ENCODE measurements at places on chromosomes 3 and 15.

- DNase-seq = no peak
Measured at GRCh38 chr15:99925661-99926461, 192.6 kb upstream of the LYSMD4 start.

- no peak for DNase-seq
Measured at GRCh38 chr3:36214460-36214859, 165.8 kb upstream of the STAC start.

DNA sequence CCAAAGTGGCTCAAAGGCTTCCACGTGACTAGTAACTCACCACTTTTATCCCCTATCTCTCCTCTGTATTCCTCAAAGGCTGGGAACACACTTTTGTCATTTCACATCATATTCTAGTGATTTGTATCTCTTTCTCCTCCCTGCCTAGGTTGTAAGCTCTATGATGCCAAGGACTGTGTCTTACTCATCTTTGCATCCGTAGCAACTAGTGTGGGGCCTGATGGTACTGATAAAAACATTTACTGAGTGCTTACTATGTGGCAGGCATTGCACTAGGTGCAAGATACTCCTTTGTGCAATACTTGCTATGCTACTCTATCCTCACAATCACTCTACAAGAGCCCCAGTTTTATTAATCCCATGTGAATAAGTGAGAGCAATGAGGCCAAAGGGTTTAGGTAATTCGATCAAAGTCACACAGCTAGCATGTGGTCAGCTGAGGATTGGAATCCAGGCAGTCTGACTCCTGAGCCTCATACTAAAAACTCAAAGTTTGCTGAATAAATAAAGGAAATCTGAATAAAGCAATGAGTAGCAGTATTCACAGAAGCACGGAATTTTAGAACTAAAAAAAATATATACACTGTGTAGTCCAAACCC lies 342.6 kb upstream of the ICE2 start:
- no peak for DNase-seq

DNA sequence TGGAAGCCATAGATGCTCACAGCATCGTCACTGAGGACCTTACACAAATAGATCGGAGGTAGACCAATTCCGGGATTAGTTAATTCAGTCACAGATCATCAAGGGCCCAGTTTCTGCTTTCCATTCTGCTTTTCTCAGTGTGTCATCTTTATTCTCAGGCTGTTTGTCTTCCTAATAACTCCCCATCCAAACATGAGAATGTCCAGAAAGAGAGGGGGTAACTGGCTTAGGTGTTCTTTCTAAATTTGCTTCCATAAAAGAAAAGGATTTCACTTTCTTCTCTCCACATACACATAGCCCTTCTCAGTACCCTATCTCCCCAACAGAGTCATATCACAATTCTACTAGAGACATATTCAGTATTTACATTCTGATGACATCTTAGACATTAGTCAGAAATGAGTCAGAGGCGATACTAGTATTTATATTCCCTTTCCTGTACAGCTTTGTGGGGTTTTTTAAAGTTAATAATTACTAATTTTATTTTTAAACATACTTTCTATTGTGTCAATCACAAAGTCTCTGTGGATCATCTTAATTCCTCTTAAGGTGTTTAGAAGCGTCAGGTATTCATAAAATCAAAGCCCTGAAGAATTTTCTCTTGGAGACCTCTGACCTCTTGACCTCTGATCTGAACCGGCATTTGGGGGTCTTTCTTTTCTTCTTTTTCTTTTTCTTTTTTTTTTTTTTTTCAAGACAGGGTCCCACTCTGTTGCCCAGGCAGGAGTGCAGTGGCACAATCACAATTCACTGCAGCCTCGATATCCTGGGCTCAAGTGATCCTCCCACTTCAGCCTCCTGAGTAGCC lies 24.3 kb upstream of the IL12A start:
- no peak for DNase-seq

- no peak for DNase-seq
Measured at GRCh38 chr3:107630779-107631178, 108.0 kb downstream of the BBX start.

DNA sequence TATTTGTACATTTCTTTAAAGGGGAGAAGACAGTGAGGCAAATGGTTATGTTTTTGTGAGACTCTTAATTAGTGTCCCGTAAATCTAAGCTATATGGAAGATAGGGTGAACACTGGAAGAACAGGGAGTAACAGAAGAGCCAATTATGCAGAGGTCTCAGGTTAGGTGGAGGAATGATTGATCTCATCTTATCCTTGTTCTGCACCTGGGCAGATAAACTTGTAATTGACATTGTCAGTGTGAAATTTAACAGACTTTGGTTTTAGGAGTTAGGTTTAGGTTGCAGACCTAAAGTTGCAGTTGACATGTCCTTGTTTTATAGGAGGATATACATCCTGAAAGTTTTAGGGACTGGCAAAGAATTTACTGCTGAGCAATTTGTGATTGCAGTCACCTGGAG lies 3.1 kb upstream of the TWF2 start:
- DNase-seq = no peak

DNA sequence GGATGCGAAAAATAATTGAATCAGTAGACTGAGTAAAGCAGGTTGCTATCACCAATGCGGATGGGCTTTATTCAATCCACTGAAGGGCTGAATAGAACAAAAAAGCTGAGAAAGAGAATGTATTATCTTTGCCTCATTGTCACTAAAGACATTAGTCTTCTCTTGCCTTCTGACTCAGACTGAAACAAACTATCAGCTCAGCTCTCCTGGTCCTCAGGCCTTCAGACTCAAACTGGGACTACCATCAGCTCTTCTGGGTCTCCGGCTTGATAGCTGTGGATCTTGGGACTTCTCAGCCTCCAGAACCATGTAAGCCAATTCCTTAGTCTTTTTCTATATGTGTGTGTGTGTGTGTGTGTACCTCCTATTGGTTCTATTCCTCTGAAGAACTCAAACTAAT lies 12.6 kb downstream of the IFT57 start:
- no peak for DNase-seq

GRCh38 chr3:63076357-63076756 lies 201.1 kb upstream of the CADPS start:
- DNase-seq = no peak

DNA sequence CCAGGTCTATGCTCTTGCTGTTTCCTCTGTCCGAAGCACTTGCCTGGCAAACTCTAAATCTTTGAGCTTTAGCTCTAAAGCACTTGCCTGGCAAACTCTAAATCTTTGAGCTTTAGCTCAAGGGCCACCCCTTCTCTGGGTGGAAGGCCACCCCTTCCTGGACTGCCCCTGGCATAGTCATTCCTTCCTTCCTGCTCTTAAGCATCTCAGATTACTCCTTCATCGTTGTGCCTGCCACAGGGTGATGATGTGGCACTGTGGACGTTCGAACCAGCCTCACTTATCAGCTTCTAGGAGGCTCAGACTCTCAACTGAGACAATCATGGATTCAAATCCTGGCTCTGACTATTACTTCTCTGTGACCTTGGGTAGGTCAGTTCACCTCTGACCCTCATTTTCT lies 10.5 kb upstream of the CRABP1 start:
- no peak for DNase-seq

Measured in DND-41 (cell line).